ENCODE measurements at places on chromosomes 7 and 10. TPM values are rescaled to one million over a fixed set of nuclear protein-coding genes. Genes with fewer than 3 reads are reported as not detected.

DNA sequence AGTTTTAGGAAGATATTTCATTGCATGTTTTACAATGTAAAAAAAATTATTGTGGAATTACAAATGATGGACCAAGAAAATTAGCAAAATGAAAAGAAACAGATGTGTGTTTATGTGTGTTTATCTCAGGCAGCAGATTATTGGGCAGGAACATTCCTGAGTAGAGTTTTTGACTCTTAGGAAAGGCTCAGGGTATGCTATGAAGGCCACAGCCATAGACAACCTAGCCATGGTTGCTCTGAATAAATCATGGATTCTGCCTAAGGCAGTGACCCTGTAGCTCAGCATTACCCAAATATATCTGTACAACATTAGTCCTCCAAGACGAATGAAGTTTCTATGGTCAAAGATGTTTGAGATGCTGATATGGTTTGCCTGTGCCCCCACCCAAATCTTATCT lies 298.3 kb downstream of the PTEN start:
- no peak for ATAC-seq

GRCh38 chr7:32879460-32879859 lies 12.1 kb downstream of the KBTBD2 start:
- ATAC-seq = peak; percentile 85

DNA sequence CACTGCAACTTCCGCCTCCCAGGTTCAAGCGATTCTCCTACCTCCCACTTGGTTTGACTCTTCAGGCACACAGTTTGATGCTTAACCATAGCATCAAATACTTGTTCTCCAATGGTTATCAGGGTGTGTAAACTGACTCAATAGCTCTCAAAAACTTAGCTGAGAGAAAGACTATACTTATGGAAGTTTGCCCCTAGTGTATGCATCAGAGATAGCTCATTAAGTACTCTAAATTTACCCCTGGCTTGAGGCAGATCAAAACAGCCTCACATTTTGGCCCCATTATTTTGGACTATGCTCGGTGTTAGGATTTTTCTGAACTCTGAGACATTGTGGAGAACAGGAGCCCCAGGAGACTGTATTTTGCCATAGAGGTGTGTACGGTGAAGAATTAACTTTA lies 40.8 kb upstream of the SLC35B4 start:
- no peak for ATAC-seq

GRCh38 chr7:3695602-3696001 lies 394.6 kb downstream of the SDK1 start:
- ATAC-seq = no peak

AQP1 gene
- total RNA-seq = 0.08 TPM

Measured in activated T-helper 17 cell treated with anti-CD3 and anti-CD28 coated beads, Interleukin-2, amount 50 U/mL, for 72 hours (primary cell).